Stomach (tissue), 19 donors: ENCODE measurements at places on chromosomes 5 and 9. TPM values are rescaled to one million over a fixed set of nuclear protein-coding genes. Genes with fewer than 3 reads are reported as not detected.

DNA sequence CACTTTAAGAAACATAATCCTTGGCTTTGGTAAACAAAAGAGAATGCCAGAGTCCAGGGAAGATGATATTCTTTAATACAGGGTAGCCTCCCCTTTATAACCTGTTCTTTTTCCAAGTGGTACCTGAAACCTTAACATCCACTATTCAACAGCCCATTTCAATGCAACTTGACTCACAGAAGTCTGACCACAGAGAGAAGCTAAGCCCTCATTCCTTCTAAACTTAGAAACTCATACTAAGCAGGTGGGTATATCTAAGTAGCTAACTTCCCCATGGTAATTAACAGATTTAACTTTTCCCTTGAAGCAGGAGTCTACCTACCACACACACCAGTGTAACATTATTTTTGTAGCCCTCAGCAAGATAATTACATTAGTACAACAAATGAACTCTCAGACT lies 91.9 kb downstream of the CEMIP2 start:
- no peak overlapping the region for H3K4me3 ChIP-seq
- H3K27me3 ChIP-seq = no peaks in the 10 kb centered on the region
- H3K36me3 ChIP-seq = no peaks in the 10 kb centered on the region
- no peak for DNase-seq
- peaks cover 15% of the 10 kb centered on the region for H3K4me1 ChIP-seq

- no peaks in the 10 kb centered on the region for H3K27me3 ChIP-seq
- H3K4me3 ChIP-seq = no peak overlapping the region
- H3K36me3 ChIP-seq = no peaks in the 10 kb centered on the region
- H3K27ac ChIP-seq = no peak overlapping the region
- no peak for DNase-seq
Observed at GRCh38 chr9:73979894-73980264, 517.3 kb upstream of the RORB start.

- no peak for DNase-seq
- no peak overlapping the region for H3K27ac ChIP-seq
- H3K4me1 ChIP-seq = no peaks in the 10 kb centered on the region
- no peaks in the 10 kb centered on the region for H3K36me3 ChIP-seq
Observed at GRCh38 chr5:145437627-145438026, 397.5 kb downstream of the PRELID2 start.

GRCh38 chr9:133566382-133566781 lies 31.9 kb downstream of the ADAMTSL2 start:
- no peak overlapping the region for H3K4me3 ChIP-seq
- H3K27ac ChIP-seq = no peak overlapping the region
- no peak for DNase-seq
- no peaks in the 10 kb centered on the region for H3K27me3 ChIP-seq

GRCh38 chr9:134502809-134503211 lies 138.8 kb upstream of the COL5A1 start:
- H3K4me3 ChIP-seq = no peak overlapping the region
- H3K27ac ChIP-seq = no peak overlapping the region
- DNase-seq = peak; percentile 32
- H3K36me3 ChIP-seq = no peaks in the 10 kb centered on the region

DNA sequence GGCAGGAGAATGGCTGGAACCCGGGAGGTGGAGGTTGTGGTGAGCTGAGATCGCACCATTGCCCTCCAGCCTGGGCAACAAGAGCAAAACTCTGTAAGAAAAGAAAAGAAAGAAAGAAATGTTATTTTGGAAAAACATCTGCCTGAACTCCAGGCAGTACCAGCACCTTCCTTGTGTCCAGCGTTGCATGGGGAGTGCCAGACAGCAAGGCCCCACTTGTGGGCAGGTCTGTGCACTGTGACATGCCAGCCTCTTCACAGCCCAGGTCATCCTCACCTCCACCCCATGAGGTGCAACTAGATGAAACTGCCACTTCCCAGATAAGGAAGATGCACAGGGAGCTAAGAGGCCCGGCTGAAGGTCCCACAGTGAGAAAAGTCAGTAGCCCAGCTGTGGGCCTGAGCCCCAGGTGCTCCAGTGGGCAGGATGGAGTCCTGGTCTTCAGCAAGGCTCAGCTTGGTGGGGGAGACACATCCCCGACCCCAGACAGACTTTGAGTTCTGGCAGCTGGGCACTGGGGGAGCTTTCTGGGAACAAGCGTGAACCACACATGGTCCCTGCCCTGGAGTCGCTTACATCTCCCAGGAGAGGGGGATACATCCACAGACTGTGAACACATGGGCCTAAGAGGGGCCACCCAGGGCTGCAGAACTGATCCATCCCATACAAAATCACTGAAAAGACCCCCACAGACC lies 146.9 kb upstream of the IER5L start:
- H3K4me1 ChIP-seq = peaks cover 62% of the 10 kb centered on the region
- no peak for DNase-seq
- H3K36me3 ChIP-seq = no peaks in the 10 kb centered on the region
- no peaks in the 10 kb centered on the region for H3K27me3 ChIP-seq

The CIZ1 gene
- total RNA-seq = 43.4 TPM

The CCL27 gene
- not detected for total RNA-seq

The SLC46A2 gene
- total RNA-seq = not detected

The ALDH1A1 gene
- 320 TPM for total RNA-seq

The PTPRD gene
- total RNA-seq = 39.4 TPM
